ENCODE measurements at places on chromosomes 1 and 21.
A peak's percentile ranks its signal among the peaks of the same experiment; 100 is the strongest.

DNA sequence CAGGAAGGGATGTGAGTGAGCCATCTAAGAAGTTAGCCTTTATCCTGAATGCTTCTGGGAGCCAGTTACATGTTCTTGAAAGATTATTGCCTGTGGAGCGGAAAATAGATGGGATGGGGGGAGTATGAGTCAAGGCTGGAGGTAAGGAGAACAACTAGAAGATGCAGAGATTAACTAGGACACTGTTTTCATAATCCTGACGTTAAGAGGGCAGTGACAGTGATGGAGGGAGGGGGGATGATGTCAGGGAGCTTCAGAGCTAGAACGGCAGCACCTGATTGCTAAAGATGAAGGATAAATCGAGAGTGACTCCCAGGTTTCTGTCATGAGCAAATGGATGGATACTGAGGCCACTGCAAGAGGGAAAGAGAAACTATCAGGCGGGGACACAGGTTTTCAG, 10.0 kb upstream of the RCSD1 start:
- DNase-seq = no peak

DNA sequence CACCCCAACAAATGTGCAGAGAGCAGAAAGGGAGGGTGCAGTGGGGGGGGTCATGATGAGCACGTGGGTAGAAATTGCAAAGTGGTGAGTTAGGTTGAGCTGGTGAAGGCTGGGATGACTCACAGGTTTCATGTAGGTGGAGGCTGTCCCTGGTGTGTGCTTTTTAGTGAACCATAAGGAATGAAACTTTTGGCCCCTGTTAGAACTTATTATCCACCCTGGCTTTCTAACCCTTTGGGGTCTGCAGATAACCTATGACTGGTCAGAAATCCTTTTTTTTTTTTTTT, 46.9 kb downstream of the DOP1B start:
- DNase-seq = no peak

DNA sequence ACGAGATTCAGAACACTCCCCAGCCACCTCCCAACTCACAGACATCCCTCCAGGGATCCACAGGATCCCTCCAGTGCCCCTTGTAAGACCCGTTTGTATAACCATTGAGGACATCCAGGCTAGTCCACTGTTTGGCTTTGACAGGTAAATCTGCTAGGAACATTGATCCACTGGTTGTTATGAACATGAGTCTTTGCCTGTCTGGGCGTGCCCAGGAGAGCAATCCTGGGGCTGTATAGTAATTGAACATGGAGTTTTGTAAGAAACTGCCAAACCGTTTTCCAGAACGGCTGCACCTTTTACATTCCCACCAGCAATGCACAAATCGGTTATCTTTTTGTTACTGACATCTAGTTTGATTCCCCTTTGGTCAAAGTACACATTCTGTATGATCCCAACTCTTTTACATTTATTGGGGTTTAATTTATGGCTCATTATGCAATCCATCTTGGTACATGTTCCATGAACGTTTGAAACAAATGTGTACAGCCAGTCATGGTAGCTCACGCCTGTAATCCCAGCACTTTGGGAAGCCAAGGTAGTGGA, 88.7 kb downstream of the WDR4 start:
- DNase-seq = no peak

GRCh38 chr1:91997607-91998195, 32.1 kb upstream of the EPHX4 start:
- peak; percentile 4 for DNase-seq

GRCh38 chr21:15514073-15514946, 215.5 kb upstream of the USP25 start:
- DNase-seq = no peak

GRCh38 chr21:38048167-38048566, 131.9 kb upstream of the KCNJ6 start:
- no peak for DNase-seq

All from anterior cingulate cortex (tissue), 58 donors.